ENCODE measurements at places on chromosomes 16 and 17.

DNA sequence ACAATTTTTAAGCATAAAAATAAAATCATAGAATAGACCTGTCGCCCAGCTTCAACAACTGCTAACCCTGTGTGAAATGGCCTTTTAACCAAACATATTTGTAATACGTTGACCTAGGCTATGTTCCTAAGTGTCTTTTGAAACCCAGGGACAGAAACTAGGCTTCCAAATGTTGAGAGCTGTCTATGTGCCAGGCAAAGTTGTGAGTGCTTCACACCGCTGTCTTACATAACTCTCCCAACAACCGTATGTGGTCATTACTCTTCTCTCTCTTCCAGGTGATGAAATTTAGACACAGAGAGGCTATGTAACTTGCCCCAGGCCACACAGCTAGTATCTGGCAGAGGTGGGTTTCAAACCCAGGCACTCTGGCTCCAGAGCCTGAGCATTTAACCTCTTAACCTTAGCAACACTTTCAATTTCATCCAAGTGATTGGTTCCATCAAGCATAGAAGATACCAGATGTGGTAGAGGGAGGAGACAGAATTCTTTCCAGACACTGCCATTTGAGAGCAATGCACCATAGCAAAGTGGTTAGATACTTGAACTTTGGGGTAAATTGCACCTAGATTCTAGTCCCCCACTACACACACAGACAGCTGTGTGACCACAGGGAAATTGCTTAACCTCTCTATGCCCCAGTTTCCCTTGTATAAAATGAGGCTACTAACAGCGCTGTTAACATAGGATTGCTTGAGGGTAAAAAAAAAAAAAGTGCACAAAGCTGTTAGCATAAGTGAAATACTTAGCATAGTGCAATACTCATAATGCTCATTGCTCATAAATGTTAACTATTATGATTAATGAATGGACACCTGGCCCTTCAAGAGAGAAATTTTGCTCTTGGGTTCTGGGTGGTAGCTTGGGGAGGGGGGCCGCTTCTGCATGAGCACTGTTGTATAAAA, 160.6 kb downstream of the IRX3 start:
- DNase-seq, result no peak

GRCh38 chr16:29745121-29745852, 503 bp downstream of the C16orf54 start:
- DNase-seq, result no peak

GRCh38 chr17:34399725-34400124, 36.7 kb upstream of the CCL1 start:
- no peak for DNase-seq

DNA sequence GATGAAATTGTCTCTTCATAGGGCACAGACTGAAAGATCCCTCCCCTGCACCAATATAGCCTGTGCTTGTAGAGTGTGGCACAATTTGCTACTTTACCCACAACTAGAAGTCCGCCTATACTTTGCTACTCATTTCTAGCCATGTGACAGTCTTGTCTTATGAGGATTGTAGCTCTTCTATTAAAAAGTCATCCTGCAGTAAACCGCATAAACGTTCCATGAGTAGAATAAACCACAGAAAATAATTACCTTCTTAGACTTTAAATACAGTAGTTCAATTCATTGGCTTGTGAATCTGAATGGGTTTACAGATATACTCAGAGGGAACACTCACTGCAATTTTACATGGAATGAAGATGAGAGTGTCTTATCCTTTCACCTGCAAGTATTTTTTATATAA, 4.4 kb downstream of the KRT27 start:
- DNase-seq, result no peak

Data from eye (tissue), 1 donor.